ENCODE measurements at places on chromosomes 6 and 20.

DNA sequence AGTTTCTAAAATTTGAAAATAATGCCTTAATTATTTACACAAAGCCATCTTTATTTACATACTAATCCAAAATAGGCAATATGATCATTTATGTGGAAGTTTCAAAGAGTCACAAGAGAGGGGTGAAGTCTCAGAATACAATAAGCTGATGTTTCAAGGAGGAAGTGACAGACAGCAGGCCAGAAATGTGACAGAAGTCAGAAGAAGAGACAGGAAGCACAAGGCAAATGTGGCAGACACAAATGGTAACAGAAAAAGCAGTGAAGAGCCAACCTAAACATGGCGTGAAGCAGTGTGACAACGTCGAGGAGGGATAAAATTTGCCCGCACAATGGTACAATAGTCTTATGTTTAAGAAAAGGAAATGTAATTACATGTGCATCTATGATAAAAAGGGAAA lies 59.8 kb downstream of the SHPRH start:
- DNase-seq: no peak

GRCh38 chr6:62775427-62776022 lies 435.7 kb upstream of the FKBP1C start:
- no peak for DNase-seq

DNA sequence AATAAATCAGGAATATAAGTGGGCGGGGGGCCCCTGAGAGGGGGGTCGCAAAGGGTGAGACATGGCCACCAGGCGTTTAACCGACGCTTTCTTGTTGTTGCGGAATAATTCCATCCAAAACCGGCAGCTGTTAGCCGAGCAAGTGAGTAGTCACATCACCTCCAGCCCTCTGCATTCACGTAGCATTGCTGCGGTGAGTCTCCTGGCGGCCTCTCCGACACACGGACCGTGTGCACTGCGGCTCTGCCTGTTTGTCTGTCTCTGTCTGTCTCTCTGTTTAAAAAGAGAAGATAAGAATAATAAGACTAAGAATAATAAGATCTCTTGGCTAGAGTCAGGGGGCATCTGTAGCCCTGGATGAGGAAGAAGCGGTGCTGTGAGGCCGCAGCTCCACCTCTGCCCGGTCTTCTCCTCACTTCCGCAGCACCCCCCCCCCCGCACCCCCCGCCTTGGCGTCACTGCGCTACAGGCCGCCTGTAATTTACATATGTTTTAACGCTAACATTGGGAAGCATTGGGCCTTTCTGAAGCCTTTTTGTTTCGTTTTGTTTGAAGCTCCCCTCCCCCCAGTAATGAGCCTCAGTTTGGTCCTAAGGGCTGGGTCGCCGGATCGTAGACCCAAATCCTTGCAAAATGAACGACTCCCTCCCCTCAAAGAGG lies 993 bp downstream of the STX16 start:
- DNase-seq: no peak

- no peak for DNase-seq
Observed at GRCh38 chr20:62732842-62733525, 24.3 kb downstream of the NTSR1 start.

DNA sequence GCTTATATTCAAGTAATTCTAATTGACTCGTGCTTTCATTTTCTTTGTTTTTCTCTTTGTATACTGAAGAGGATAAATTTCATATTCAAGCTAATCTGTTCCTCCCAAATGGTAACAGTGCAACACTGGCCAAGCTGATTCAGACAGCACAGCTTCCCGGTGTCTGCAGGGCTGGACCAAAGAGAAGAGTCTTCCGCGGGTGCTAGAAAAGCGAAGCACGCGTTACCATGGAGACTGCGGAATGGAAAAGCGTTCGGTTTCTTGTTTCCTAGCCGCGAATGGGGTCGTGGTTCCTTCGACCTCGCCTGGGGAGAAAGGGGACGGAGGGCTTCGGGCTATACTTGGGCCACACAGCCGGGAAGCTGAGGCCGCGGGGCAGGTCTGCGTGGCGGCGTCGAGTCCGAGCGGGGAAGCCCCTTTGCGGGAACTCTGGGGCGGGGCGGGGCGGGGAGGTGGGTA lies 6.2 kb upstream of the ZNF311 start:
- DNase-seq: no peak

GRCh38 chr20:51553897-51554486 lies 11.5 kb upstream of the NFATC2 start:
- DNase-seq: no peak

DNA sequence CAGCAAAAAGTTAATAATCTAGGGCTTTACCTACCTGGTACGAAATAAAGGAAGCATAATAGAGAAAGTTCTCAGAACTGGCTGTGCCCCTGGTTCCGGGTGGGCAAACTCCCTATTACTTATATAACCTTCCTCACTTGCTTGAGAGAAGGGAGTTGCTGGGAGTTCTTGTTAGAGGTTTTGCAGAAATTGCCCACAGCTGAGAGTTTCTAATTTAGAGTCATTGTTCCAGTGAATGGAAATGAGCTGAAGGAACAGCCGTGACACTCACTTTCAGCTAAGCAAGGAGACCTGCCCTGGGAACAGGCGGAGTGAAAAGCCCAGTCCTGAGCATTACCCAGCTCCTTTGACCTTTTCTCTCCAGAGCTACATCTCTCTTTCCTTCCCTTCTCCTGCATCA lies 594.6 kb upstream of the FLRT3 start:
- no peak for DNase-seq

DNA sequence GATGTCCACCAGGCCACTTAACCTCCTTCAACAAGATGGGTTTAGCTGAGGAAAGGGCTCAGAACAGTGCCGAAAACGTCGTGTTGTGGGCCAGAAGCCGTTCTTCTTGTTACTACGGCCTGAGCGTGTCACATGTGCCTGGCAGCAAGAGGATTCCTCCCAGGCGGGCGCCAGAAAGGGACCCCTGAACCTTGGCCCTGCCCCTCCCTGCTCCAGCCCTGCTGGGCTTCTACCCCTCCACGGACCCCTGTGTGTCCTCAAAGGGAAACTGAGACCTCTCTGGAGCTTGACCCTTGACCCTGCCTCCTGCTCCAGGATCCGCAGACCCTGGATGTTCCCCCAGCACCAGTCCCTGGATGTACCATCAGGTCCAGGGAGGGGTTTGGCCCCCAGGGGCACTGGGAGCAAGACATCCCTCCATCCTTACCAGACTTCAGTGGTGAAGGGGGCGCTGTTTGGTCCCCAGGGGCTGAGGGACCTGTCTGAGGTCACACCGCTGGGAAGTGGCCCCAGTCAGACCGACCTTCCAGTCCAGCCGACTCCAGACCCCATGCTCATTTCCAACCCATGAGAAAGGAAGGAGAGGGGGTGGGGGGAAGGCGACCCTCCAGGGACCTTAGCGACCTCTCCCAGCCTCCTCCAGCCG lies 10.1 kb downstream of the HRH3 start:
- no peak for DNase-seq

DNA sequence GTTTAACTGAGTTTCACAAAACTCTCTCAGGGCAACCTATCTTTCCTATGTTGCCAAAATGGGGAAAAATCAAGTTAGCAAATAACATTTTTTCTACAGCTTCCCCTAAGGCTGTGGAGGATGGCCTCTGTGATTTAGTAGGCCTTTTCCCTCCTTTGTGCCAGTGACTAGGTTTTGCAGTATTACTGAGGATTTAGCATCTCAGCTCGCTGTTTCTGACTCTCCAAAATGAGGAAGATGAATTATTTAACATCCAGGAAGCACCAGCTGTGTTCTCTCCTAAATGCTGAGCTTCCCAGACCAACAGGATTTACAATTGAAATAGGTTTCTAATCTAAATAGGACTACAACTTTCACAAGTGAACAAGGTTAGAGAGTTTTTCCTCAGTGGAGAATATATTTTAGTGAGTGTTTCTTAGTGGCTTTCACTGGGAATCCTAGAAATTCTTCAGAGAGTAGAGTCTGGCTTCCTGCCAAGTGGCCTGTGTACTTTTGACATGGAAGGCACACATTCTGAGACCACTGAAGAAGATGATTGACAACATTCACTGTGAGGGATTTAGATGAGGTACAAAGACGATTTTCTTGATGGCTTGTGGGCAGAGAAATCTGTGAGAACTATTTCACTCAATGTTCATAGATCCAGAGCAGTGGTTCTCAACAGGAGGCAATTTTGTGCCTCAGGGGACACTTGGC lies 62.4 kb downstream of the PTCHD4 start:
- no peak for DNase-seq

- DNase-seq: no peak
Observed at GRCh38 chr6:89763550-89763949, 56.0 kb downstream of the MDN1 start.

GRCh38 chr20:51003753-51004152 lies 19.2 kb downstream of the KCNG1 start:
- DNase-seq: no peak

- no peak for DNase-seq
Observed at GRCh38 chr6:15793288-15793687, 130.5 kb upstream of the DTNBP1 start.

Measured in stimulated activated CD8-positive, alpha-beta memory T cell treated with anti-CD3 and anti-CD28 coated beads, Interleukin-4, amount 100 ng/mL, for 4 hours (primary cell).